ENCODE measurements at places on chromosomes 1 and 21.

DNA sequence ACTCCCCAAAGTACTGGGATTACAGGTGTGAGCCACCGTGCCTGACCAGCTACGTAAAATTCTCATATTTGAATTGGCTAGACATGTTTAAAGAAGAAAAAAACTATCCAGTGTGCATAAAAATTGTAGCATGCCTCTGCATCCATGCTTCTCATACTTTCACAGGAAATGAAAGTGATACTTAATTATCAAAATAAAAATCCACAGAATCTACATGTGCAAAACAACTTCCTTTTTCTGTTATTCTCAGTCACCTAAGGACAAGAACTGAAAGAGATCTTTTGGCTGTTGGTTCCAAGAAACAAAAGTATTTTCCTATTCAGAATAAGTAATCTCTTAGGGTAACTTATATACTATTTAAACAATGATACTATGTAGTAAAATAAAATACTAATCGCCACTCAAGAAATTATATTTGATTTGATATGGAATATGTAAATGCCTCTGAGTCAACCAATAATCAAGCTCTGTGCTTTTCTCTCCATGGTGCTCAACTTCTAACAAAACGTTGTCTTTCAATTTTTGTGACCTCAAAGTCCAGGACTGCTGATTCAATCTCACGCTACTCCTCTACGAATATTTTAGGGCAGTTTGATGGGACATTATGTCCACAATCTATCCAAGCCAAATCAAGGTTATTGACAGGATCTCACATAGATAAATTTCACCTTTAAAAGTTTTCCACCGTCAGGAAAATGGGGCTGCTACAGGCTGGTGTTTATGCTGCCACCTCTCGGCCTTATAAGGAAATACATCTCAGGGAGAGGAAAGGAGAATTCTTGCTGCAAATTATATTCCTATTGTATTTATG lies 102.7 kb downstream of the ZNF281 start:
- DNase-seq, result no peak

GRCh38 chr1:200901796-200902444 lies 7.2 kb downstream of the INAVA start:
- peak; percentile 58 for DNase-seq

- DNase-seq, result no peak
Measured at GRCh38 chr1:232664844-232665777, 35.2 kb upstream of the SIPA1L2 start.

DNA sequence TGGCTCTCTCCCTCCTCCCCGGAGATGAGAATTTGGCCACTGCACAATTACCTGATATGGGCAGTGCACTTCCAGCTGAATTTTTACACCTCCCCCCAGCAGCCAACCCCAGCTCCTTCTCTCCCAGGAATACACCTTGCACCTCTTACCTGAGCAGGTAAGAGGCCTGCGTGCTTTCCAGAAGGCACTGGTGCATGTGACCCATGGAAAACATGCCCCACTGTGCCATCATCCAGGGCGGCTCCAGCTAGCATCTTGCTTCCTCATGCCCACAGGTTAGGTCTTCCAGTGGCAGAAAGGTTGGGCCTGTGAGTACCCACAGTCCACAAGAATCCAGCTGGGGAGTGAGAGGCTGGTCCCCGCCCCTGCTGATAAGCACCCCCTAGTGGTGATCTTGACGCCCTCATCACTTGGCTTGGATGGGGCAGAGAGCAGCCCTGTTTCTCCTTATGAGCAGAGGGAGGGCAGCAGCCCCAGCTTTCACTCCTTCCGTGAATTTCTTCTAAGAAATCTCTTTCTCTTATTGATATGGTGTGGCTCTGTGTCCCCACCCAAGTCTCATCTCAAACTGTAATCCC lies 57.8 kb downstream of the EDARADD start:
- DNase-seq, result no peak

- no peak for DNase-seq
Measured at GRCh38 chr1:245606157-245606725, 451.5 kb downstream of the KIF26B start.

GRCh38 chr21:39336457-39337008 lies 12.4 kb downstream of the HMGN1 start:
- DNase-seq, result no peak

- DNase-seq, result no peak
Measured at GRCh38 chr1:212814537-212815334, 23.0 kb downstream of the TATDN3 start.

DNA sequence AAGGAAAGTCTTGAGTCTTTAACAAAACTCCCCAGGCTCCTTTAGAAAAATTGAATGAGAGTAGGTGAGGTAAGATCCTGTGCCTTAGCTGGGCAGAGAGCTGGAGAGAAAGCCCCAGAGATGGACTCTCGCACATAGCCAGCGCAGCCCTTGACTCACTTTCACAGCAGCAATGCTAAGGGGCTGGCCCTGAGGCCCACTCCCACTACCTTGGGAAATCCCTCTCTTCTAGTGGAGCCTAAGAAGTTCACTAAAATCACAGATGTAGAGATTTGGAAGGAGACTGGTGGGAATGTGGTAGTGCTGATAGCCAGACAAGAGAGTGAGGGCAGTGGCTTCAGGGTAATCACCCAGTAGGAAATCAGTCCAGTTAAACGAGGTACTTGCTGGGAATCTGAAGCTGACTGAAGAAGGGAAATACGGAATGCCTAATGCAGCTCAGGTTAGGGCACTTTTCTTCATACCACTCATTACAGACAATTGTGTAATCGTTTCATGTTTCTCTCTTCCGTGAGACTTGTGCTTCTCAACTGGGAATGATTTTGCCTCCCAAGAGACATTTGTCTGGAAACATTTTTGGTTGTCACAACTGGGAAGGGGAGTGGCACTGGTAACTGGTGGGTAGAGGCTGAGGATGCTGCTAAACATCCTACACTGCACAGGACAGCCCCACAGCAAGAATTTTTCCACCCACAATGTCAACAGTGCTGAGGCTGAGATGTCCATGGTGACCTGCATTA lies 42.4 kb upstream of the LRRC8C start:
- DNase-seq, result no peak

- no peak for DNase-seq
Measured at GRCh38 chr1:206504363-206504713, 3.0 kb upstream of the RASSF5 start.

- no peak for DNase-seq
Measured at GRCh38 chr1:85550784-85551516, 29.6 kb upstream of the CCN1 start.

- DNase-seq, result no peak
Measured at GRCh38 chr1:43978551-43979260, at the start of gene B4GALT2. Gene B4GALT2 (plus strand): TSS chr1:43979210. CDS start chr1:43981161, 1,951 bp downstream.

DNA sequence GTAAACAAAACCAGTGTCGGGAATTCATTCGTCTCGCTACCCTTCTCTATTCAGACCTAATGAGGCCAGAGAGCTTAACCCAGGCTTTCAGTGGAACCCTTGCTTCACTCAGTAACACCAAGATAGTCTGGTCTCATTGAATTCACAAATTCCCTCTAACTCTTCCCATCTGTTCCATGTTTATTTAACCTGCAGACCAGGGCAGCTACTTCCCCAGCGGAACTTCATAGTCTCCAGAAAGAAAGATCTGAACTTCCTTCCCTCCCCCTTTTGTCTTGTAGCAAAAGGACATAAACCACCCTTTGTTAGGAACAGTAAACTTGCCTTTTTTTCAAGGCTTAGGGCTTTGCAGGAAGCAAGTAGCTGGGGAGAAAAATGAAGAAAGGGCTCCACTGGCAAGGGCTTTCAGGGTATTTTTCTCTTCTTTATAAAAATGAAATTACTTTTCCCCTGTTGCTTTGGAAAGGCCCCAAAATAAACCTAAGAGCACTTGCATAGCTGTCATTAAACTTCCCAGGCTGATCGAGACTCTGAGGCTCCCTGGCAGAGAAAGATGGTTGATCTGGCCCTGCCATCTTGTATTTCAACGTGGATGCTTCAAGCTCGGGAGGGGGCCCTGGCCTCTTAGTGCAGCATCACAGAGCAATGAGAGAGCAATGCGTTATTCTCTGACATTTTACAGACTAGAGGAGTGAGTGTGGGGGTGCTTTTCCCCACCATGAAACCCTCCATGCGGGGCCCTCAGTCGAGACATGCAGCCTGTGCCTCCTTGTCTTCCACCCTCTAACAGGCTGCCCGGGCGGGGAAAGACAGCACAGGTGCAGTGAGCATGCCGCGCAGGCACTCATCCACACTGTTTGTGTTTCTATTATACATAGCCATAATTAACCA lies 30.0 kb downstream of the MIS18A start:
- DNase-seq, result no peak

- no peak for DNase-seq
Measured at GRCh38 chr1:203584035-203584434, 42.6 kb upstream of the ATP2B4 start.

GRCh38 chr1:231606712-231607111 lies 19.9 kb upstream of the DISC1 start:
- no peak for DNase-seq

GRCh38 chr1:151512326-151512725 lies 1.1 kb downstream of the CGN start:
- no peak for DNase-seq

DNA sequence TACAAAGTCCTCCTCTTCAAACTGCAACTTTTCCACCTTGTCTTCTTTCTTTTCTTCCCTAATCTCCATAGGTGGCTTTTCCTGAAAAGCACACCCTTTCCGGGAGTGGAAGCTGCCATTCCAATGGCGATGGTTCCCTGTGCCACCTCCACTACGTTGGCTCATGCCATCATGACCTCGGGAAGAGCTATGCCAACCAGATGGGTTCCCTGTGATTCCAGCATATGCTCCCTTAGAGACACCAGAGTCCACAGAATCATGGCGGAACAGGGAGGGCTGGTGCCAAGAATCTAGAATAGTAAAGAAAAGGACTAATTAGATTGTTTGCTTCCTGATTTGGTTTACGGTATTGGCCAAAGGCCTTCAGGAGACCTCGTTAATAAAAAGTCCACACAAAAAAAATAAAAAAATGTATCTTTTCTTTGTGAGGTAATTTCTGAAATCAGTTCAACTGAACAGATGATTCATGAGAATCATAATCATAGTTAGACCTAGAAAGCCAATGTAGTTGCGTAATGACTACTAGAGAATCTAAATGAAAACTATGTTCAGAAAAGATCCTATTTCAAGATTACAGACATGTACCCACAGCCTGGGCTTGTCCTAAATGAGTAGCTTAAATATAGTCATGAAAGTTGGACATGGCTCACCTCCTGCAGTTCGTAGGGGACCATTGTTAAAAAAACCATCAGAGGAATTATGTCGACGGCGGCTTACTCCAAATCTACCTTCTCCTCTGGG lies 30.9 kb upstream of the CCDC17 start:
- no peak for DNase-seq

DNA sequence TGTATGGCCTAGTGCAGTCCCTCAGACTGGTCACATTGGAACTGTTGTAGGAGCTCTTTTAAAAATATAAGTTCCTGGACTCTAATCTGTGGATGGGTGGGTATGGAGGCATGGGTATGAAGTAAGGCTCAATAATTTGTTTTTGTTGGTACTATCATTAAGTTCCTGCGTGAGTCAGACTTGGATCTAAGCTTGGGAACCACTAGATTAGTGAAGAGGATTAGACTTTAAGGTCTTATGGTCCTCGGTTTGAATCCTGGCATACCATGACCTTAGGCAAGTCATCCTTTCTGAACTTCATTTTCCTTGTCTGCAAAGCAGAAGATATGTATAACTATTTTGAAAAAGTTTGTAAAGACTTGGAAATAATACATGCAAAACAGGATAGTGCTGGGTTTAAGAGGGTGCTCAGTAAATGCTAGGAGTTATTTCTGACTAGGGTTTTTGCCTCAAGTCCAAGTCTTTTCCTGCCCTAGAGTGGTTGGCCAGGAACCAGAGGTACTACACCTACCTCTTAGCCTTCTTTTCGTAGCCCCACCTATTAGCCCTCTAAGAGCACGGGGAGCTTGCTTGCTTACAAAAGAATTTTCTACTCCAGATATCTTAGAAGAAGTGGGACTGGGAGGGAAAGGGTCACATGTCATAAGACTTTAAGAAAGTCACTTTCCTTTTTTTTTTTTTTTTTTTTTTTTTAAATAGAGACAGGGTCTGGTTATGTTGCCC lies 38.6 kb upstream of the METTL18 start:
- DNase-seq, result no peak

DNA sequence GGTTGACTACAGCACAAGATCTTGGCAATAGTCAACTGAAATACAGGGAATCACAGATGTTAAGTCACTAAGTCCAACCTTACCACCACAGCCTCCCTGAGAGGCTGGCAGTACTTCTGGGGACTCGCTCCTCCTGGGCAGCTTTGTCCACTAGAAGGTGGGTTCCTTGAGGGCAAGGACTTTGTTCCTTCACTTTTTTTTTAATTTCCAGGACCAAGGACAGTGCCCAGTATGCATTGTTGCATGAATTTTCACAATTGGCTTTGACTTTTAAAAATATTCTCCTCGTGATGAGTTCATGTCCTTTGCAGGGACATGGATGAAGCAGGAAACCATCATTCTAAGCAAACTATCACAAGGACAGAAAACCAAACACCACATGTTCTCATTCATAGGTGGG lies 96.7 kb upstream of the IGSF21 start:
- DNase-seq, result no peak
